ENCODE measurements at places on chromosomes 2 and 18.

DNA sequence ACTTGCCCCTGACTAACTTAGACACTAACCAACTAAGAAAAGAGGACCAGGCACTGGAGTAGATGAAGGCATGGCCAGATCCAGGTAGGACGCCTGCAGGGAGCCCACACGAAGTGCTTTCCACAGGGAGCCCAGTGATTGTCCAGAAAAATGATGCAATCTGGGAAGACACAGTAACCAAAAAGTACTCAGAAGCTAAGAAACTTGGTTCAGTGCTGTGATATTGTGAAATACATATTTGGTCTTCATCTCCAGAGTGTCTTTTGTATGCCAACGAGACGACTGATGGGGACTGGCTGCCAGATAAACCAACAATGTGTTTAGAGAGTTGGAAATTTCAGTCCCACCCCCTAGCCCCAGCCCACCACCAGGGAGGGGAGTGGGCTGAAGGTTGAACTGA is 135.0 kb downstream of the SP3 start:
- DNase-seq, result no peak

DNA sequence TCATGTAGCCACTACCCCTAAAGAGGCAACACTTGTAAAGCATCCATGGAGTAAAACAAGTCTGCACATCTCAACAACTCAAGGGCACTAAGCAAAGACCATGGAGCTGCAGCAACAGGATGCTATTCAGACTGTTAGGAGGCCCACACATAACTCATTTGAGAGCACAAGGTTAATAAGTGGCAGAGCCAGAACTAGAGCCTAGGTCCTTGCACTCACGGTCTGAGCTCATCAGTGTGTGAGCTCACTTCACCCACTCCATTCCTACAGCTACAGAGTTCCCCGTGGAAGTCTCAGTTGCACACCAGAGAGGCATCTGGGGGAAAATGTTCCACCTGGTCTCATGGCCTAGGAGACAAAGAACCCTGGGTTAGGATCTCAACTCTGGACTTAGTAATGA is 35.0 kb downstream of the TTC32 start:
- no peak for DNase-seq

DNA sequence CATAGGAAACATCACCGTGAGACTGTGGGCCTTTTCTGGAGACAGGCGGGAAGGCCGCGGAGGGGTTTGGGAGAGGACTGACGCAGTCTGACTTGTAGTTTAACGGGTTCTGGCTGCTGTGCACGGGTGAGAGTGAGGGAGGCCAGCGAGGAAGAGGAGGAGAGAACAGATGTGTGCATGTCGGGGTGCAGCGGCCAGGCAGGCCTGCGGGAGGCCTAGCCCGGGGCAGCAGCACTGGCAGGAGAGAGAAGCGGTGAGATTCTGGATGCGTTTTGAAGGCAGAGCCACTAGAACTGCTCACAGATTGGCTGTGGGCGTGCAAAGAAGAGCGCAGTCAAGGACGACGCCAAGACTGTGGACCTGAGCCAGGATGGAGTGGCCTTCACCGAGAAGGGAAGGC is 53.9 kb downstream of the PTGR3 start:
- DNase-seq, result no peak

GRCh38 chr2:179884193-179884592 is 22.8 kb upstream of the ZNF385B start:
- no peak for DNase-seq

DNA sequence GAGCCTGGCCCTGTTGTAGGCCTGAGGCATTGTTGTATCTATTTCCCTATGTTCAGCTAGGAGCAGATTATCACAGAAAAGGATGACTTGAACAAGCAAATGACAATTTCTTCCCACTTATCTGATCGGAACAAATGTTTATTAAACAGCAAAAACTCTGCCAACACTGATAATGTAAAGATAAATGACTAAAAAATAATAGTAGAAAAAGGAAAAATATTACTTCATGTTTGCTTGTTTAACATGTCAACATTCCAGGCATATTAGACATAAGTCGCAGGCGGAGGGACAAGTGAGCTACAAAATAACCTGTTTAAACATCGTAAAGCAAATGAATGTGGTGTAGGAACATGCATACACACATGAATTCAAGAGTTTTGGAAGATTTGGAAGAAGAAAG is 257.9 kb downstream of the TMX3 start:
- DNase-seq, result no peak

DNA sequence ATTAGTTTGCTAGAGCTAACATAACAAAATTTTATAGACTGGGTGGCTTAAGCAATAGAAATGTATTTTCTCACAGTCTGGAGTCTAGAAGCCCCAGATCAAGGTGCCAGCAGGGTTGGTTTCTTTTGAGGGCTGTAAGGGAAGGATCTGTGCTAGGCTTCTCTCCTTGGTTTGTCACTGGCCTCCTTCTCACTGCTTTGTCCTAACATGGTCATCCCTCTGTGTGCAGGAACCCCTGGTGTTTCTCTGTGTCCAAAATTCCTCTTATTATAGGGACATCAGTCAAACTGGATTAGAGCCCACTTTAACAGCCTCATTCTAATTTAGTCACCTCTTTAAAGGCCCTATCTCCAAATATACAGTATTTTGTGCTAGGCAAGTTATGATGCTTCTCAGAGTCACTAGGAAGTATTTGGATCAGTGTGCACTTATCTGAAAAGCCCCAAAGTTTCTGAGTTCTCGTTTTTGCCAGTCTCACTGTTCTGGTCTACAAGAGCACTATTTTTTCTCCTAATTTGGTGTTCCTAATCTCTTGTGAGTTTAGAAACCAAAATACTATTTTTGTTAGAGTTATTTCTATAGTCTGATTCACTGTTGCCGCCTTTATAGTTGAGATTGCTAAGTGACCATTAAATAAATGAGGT is 29.0 kb downstream of the ZC3H6 start:
- DNase-seq, result no peak

DNA sequence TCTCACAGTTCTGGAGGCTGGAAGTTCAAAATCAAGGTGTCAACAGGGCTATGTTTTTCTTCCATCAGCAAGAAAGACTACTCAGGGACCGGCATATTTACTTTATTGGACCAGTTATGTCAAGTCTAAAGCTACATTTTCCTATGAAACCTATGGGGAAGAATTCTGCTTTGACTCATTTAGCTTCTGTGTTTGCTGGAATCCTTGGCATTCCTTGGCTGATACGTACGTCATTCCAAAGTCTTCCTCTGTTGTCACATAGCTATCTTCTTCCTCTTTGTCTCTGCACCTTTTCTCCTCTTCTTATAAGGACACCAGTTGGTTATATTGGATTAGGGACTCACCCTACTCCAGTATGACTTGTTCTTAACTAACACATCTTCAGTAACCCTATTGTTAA is 137.4 kb upstream of the FBXO11 start:
- no peak for DNase-seq

- DNase-seq, result no peak
Measured at GRCh38 chr18:59715966-59716369, 18.7 kb upstream of the CCBE1 start.

GRCh38 chr2:172087207-172087779 is 2.0 kb downstream of the DLX1 start:
- DNase-seq, result no peak

DNA sequence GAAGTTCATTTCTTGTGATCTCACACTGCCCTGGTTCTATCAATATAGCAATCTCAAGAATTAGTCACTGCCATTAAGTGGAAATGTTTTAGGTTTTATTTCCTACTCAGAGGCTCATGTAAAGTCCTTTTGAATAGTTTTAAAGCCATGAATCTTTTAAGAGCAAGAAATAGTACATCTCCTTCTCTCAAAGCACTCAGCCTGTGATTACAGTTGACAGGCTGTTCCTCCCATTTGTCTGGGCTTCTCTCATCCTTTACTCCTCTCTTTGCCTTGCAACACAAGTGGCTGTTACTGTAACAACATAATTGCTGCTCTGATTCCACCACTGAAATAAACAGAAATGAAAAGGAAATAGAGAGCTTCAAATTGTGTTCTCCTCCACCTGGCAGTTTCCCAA is 18.4 kb downstream of the GRP start:
- peak; percentile 48 for DNase-seq

DNA sequence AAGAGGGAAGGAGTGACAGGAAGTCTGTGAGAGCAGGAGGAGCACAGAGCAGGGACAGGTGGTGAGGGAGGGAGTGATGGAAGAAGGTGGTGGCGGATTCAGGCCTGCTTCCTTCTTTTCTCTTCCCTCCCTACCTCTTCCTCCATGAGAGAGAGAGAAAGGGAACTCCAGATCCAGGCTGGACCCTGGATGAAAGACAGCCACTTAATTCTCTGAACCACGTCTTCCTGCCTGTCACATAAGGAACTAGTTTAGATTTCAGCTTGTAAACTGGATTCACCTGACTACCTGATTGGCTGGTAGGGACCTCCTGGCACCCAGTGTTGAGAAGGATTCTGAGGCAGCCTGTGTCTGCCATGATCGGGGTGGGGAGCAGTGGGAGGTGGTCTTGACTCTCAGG is 48.9 kb downstream of the PAX8 start:
- no peak for DNase-seq

DNA sequence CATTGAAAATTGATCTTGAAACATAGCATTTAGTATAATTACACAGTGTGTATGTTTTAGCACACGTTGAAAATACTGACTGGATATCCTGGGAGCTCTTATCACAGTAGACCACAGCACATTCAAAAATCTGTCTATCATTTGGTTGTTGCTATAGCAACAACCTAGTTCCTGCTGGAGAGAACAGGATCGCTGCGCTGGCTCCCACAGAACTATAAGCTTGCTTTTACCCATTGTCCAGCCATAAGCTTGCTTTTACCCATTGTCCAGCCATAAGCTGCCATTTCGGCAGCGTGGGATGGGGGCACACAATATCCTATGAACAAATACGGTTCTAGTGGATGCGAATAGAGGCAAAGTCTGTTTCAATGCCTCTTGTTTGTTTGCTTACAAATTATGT is 70.4 kb upstream of the ST6GAL2 start:
- peak; percentile 27 for DNase-seq

Measured in NCI-H524 (cell line).